ENCODE measurements at places on chromosomes 3 and 15.

GRCh38 chr3:176172492-176172891 lies 1024.8 kb downstream of the TBL1XR1 start:
- DNase-seq: no peak

GRCh38 chr15:53716909-53717876 lies 42.3 kb downstream of the WDR72 start:
- DNase-seq: no peak

DNA sequence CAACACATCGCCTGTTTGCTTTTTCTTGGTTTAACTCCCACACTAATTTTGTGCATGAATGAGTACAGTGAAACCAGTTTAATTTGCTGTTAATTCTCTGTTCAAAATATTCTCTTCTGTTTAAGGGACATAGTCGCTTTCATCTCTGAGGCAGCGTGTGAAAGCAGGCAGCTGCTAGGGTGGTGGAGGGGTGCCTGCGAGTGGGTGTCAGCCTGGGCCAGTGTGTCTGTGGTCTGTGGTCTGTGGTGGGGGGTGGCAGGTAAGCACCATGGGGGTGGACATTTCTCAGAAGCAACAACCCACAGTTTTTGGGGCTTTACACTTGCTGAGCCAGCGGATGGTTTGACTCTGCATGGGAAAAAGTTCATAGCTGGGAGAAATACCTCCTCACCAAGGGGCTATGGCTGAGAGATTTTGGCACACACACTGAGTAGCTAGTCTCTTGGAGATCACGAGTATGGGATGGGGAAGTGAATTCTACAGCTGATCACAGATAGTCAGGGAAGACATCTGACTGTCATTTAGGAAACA lies 109.2 kb downstream of the EPHB1 start:
- no peak for DNase-seq

- no peak for DNase-seq
Measured at GRCh38 chr3:39290255-39290654, 10.4 kb upstream of the CX3CR1 start.

DNA sequence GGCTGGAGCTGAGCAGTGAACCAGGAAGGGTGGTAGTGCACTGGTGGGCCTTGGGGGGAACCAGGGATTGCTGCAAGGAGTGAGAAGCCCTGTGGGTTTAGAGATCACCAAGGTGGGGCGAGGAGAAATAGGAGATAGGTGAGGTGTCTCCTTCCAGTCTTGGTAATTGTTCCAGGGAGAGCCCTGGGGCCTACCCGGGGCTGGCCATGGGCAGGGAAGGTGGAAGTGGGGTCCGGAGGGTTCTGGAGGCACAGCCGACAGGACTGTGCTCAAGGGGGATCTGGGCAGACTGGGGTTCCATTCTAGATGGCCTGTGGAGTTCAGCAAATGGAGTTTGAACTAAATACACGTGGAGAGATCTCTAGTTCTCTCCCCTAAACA lies 4.5 kb downstream of the CHST13 start:
- no peak for DNase-seq

GRCh38 chr15:50182219-50183013 lies 420 bp downstream of the SLC27A2 start:
- no peak for DNase-seq

GRCh38 chr15:47964229-47964628 lies 156.6 kb upstream of the SLC24A5 start:
- DNase-seq: no peak

GRCh38 chr15:51697163-51697562 lies 15.9 kb downstream of the SCG3 start:
- DNase-seq: no peak

GRCh38 chr15:27324886-27325615 lies 354.1 kb downstream of the GABRG3 start:
- no peak for DNase-seq

Data from HFF-Myc (cell line).